RKO (cell line): ENCODE measurements at places on chromosomes 2 and 18.

DNA sequence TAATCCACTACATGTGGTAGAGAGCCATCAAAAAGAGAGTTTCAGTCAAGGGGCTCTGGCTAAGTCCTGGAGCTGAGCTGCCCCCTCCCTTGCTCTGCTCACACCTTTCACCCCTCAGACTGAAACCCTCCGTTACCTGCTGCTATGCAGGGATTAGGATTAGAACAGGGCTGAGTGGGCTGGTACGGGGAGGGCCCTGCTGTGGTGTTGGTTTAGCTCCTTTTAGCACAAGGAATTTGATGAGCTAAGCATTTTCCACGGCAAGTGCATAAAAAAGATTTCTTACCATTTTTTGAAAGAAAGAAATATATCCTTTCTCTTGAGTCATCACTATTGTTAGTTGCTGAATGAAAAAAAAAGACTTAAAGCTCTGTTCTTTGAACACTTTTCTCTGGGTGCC, 46.3 kb downstream of the TCF7L1 start:
- no peak for DNase-seq

DNA sequence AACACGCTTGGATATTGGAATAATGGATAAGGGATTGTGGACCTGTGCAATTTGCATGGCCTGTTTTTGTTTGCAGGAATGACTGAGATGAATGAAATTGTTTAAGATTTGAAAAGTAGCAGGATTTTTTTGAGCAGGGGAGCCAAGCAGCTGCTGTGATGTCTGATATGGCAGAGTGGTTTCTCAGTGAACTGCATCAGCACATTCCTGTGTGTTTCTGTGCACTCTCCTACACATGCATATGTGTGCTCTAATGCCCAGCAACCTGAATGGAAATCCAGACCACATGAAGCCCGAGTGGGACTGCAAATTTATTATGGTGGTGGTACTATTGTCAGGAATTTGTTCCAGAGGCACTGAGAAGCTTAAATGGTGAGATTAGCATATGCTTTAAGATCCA, 161.7 kb downstream of the PARD3B start:
- DNase-seq = no peak

GRCh38 chr2:205975082-205975949, 110.7 kb downstream of the INO80D start:
- no peak for DNase-seq

DNA sequence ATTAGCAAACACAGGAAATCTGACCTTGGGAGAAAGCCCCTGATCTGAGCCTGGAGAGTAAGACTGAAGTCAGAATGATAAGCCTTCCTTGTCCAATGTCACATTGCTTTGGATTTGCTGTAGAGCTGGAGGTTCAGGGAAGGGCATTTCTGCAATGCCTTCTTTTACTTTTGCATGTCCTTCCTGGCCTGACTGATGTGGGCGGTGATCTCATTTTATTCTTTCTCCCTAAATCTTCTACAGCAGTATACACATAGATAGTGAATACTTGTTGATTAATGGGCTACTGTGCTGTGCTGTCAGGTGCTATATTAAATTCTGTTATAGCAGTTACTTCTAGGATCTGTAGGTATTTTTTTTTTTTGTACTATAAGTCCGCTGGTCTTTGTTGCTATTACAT, 62.6 kb downstream of the PLCL1 start:
- no peak for DNase-seq

DNA sequence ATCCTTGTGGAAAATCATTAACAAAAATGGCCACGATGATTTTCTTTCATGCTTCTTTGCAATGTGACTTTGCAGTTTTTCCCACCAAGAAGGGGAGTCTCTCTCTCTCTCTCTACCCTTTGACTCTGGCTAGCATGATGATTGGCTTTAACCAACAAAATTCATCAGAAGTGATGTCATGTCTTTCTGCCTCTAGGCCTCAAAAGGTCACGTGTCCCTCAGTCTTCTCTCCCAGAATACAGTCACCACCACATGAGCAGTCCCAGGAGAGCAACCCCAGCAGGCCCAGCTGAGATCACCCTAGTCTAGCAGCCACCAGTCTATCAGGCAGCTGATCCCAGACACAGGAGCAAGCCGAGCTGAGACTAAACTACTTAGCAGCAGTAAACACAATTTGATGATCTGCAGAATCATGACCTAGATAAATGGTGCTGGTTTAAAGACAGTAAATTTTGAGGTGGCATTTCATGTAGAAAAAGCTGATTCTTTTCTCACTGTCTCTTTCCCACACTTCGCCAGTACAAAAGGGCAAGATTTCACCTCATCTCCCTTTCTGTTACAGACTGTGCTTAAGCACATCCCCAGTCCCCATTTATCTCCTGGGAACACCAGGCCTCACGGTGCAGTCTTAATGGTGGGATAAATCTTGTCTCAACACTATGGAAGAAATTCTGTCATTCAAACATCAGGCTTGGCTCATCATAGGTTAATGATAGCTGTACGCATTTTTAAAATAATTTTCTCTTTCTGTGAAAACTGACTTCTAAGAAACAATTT, 132.7 kb downstream of the SCG2 start:
- DNase-seq = peak; percentile 22

DNA sequence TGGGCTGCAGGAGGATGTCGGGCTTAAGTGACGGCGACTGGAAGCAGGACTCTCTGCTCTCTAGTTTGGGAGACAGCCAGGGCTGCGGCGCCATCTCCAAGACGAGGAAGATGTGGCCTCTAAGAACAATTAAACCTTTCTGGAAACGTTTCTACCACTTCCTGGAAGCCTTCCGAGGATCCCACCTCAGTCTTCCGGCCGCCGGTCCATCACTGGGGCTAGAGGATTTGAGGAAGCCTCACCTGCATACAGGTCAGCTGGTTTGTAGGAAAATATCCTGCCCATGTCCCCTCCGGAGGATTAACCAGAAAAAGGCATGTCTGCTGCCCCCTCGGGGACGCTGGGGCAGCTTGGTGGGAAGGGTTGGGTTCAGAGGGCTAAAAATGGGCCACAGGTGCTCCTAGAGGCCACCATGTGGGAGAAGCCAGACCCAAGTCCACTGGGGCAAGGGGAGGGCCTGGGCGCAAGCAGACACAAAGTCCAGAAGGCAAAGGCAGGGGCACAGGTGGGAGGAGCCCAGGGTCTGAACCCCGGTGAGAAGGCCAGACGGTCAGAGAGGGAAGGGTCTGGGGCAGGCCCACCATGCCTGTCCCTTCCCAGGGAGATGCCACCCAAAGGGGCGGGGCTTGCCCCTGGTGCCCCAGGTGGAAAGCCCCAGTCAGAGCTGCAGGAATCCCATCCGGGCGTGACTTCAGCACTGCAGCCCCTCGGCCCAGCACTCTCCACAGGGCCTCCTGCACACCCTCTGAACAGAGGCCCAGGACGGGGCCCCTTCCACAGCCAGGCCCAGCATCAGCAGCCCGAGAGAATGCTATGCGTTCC, 82.2 kb upstream of the ID2 start:
- DNase-seq = no peak

- DNase-seq = no peak
Measured at GRCh38 chr18:65749841-65750240, 971 bp upstream of the CDH7 start.

DNA sequence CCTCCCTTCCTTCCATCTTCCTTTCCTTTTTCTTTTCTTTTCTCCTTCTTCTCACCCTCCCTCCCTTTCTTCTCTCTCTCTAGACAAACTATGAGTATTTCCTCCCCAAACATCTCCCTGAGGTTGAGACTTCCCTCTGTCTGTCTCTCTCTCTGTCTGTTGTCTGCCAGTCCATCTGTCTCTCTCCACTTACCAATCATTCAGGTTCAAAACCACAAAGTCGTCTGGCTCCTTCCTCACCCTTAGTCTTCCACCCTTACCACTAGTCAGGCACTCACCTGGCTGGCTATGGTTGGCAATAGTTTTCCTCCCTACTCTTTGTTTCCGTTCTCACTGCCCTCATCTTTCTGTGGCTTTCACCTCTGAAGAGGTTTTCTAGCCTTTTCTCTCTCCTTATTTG, 12.9 kb downstream of the CCL20 start:
- DNase-seq = no peak

DNA sequence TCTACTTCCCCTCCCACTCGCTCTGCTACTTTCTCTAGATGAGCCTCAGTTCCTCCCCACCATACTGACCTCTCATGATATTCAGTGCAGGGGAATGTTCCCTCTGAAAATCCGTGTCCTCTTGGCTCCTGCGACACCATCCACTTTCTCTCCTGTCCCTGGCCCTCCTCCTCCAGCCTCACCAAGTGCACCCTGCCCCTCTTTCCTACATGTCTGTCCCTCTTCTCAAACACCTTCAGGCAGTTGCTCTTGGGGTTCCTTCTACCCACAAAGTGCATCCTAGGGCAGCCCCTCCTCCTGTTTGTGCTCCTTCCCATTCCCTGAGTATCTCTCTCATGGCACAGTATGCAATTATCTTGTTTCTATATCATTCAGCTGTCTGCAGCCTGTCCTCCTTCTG, 246.4 kb upstream of the RAB6C start:
- DNase-seq = no peak

DNA sequence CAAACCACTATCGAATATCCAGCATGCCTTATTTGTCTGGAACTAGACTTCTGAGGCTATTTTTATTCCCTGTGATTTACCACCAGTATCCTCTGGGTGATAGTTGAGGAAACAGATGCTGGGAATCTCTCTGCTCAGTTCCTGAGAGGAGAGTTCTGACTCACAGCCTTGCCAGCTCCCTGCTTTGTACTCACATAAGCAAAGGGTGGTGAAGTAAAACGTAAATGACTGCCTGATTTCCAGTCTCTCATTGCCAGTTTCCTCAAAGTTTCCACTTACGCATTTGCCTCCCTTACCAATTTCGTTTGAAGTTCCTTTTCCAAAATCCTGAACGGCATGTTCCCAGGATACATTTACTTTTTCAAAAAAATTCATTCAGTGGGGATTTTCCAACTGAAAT, 69.2 kb upstream of the HNRNPA3 start:
- peak; percentile 72 for DNase-seq

DNA sequence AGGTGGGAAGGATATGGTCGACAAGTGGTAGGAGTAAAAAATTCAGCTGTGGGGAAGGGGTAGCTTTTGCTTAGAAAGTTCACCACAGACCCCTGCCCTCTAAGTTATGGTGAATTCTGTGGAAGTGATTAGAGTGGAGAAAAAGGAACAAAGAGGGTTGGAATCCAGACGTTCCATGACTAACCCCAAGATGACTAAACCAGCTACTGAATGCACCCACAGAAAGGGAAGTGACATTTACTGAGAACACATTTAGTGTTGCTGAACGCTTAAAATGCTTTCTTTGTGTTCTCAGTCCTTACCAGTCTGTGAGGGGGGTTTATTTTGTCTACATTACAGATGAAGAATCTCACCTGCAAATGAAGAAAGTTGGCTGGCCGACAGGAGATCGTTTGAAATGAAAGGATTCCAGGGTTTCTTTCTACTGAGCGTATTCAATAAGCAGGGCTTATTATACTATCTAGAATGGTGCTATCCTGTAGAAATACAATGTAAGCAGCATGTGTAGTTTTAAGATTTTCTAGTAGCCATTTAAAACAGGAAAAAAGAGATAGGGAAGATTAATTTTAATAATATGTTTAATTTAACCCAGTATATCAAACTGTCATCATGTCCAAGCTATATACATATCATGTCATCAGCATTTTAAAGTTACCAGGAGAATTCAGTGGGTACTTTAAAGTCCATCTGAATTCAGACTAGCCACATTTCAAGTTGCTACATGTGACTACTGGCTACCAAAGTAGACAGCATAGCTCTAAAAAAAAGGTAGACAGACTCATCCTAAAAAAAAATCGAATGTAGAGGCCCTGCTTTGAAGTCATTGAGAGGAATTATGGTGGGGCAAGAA, 60.1 kb downstream of the LIMS1 start:
- peak; percentile 84 for DNase-seq

DNA sequence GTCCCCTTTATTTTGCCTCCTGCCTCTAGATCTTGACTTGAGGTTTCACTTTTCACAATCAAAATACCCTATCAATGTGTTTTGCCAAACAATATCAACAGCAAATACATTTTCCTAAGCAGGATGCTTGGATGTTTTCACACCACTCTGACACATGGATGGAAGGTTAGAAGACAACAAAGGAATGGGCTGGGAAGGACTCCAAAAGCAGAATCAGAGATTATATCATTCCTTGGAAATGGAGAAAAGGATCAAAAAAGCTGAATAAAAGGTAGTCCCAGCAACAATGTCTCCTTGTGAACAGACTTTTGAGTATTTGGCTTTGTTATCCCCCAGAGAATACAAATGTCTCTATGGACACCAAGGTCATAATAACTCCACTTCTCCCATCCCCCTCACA, 170.8 kb downstream of the ETAA1 start:
- no peak for DNase-seq

DNA sequence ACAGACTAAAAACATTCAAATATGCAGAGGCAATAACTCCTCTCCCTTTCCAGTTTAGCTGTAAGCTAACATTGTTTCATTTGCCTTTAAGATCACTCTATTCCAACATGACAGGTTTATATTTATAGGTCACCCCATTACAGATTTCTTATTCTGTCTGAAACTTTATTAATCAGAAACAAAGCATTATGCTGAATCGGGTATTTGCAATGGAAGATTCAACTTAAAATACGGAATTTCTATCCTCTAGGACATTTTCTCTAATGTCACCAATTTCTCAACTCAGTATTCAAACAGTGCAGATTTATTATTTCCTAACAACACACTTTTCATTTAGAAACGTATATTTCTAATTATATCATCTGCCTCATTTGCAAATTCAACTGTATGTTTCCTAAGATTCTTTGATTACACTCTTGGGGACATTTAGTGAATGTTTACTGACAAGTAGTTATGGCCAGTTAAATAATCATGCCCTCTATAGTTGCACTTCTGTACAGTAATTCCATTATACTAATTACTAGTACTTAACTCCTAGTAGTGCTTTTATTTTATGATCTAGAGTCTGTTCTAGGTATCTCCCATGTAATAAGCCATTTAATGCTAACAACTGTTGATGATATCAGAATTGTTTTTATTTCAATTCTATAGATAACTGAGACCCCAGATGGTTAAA, 358.1 kb downstream of the ERBB4 start:
- DNase-seq = no peak

DNA sequence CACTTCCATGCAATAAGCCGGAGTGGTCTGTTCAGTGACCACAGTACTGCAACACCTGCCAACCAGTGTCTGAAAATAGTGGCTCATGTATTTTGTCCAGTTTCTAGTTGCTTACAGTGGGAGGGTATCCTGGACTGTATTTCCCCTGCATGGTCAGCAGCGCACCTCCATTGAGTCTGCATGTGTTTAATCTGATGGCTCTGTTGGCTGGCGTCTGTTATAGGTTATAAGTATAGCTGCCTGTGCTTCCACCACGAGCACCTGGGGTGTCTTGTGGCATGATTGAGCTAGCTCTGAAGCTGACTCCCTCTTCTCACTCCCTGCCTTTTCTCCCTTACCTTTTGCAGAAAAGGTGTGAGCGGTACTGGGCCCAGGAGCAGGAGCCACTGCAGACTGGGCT, 12.9 kb downstream of the PTPN18 start:
- no peak for DNase-seq

- no peak for DNase-seq
Measured at GRCh38 chr2:27049422-27050280, 1.8 kb upstream of the AGBL5 start.

- DNase-seq = no peak
Measured at GRCh38 chr18:56305583-56305982, 332.8 kb downstream of the TXNL1 start.

- DNase-seq = no peak
Measured at GRCh38 chr2:24830786-24831185, 37.6 kb downstream of the CENPO start.
